Muscle of arm (tissue), 14 donors: ENCODE measurements at places on chromosomes 3 and 15. TPM values are rescaled to one million over a fixed set of nuclear protein-coding genes. Genes with fewer than 3 reads are reported as not detected.

DNA sequence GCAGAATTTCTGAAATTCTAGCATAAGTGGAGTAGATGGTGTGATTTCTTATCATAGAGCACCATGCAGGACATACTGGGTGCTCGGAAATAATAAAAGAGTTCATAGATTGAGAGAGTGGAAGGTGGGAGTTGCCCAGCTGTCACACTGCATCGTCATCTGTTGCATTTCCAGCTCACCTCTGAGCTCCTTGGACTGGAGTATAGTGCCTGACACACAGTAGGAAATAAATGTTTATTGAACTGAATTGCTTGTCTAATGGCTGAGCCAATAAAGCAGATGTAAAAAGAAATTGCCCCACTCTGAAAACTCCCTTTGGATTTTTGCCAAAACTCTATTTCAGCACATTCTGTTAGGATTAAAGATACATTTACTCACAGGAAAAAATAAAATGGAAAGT is 108.9 kb upstream of the UBE2E1 start:
- no peak for DNase-seq

GRCh38 chr3:116005404-116005803 is 382.1 kb downstream of the GAP43 start:
- peak; percentile 40 for DNase-seq

GRCh38 chr3:54846119-54846518 is 81.7 kb downstream of the LRTM1 start:
- no peak for DNase-seq

DNA sequence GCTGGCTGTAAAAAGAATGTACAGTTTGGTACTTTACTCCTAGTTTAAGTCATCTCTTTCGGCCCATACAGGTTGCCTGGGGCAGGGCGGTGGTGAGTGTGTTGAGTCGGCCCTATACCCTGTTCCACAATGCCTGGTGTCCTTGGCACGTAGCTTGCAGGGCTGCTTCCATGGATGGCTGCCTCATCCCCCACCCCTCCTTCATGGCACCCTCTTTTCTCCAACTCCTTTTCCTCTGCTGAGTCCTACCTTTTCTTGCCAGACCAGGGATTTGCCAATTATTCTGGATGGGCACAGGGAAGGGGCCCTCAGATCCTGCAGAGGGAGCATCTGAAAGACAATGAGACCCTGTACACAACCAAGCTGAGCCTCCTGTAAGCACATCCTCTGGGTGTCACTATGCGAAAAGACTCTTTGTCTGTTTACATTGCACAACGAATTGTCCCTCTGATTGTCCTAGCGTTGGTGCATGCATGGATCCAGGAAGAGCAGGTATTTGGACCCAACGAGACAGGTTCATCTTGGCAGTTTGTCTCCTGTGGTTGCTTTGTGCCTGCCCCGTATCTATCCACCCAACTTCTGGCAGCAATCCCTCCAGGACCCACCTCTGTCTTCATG is 73.6 kb upstream of the CGNL1 start:
- DNase-seq: no peak

GRCh38 chr3:196012941-196013476 is 68.9 kb downstream of the TFRC start:
- DNase-seq: no peak

DNA sequence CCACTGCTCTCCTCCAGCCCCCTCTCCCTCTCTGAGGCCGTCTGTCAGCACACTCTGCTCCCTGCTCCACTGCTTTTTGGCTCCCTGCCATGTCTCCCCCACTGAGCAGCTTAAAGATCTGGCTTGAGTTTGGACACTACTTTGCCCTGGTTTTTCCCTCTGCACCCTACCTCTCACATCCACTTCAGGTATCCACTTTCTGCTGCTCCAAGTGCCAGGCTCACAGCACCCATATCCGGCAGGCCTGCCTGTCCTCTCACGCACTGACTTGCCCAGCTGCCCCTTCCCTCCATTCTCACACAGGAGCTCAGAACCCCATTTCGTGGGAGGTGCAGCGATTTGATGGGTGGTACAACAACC is 3.7 kb downstream of the DUOX1 start:
- DNase-seq: no peak

- DNase-seq: no peak
Measured at GRCh38 chr3:111822804-111823203, 36.3 kb upstream of the PHLDB2 start.

The CLSTN2 gene
- 5.7 TPM for polyA plus RNA-seq

The MYNN gene
- 22.0 TPM for polyA plus RNA-seq

The METTL6 gene
- 16.5 TPM for polyA plus RNA-seq

The MKRN2OS gene
- 0.52 TPM for polyA plus RNA-seq

The FOXL2 gene
- 0.14 TPM for polyA plus RNA-seq
